ENCODE measurements at places on chromosomes 1 and 21.
A peak's percentile ranks its signal among the peaks of the same experiment; 100 is the strongest.

DNA sequence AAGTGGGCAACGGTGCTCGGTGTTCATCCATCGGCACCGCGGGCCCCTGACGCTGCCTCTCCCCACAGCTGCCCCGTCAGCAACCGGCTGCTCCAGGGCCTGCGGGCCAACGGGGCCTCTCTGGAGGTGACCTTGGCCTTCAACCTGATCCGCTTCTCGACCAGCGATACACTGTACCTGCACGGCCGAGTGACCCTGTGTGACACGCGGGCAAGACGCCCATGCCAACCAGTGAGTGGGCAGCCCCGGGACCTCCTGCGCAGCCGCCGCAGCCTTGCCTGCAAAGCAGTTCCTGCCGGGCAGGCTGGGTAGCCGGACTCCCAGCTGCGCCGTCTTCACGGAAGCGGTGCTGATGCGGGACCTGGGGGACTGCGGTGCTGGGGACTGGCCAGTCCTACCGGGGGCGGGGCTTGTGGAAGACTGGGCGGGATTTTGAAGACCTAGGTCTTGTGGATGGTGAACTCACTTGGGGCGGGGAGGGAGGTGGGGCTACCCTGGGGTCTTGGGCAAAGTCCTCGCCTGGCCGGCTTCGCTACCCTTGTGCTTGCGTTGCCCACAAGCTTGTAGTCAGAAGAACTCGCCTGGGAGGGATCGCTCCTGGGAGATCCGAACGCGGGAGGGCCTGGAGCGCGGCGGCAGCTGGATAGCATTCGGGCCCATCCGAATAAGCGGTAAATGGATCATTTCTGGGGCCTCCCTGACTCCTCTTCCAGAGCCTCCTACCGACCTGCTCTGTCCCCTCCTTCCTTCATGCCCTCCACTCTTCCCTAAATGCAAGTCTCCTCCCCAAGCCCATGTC is 8.8 kb upstream of the CEP85 start:
- DNase-seq = peak; percentile 14

- DNase-seq = peak; percentile 9
These were observed 19.9 kb downstream of the HUNK start for GRCh38 chr21:31892686-31893085.

DNA sequence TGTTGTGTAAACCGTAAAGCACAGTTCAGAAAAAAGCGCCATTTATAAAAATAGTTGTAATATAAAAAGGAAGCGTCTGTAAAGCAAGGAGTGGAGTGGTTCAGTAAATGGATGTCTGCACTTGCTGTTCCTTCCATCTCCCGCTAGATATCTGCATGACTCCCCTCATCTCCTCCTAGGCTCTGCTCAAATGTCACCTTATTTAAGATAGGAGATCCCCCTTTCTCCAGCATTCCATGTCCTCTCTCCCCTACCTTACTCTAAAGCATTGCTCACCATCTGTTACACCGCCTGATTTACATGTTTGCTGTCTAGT is 745 bp downstream of the MUL1 start:
- DNase-seq = no peak

GRCh38 chr1:234970731-234971476 is 157.7 kb downstream of the TOMM20 start:
- DNase-seq = peak; percentile 100

GRCh38 chr1:49293016-49293415 is 516.3 kb upstream of the BEND5 start:
- no peak for DNase-seq

GRCh38 chr1:2087766-2088165 is 37.6 kb downstream of the PRKCZ start:
- no peak for DNase-seq

DNA sequence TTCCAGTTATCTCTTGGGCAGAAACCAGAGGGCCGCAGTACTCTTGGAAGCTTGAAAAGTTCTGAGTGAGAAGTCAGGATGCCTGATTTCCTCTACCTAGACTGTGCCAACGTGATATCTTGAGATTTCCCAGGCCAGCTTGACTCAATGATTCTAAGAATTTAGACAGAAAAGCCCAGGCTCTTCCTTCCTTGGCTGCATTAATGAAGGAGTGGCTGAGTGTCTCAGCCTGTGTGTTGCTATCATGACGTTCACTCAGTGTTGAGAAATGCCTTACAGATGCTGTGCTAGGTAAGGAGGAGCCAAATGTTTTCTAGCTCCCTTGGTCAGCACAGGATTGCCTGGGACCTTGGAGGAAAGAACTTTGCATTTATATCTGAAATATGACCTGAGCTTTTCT is 454.1 kb upstream of the USP24 start:
- DNase-seq = peak; percentile 31

GRCh38 chr1:235784950-235785349 is 81.8 kb downstream of the LYST start:
- DNase-seq = no peak

GRCh38 chr1:168428063-168428731 is 115.6 kb downstream of the XCL2 start:
- peak; percentile 57 for DNase-seq

DNA sequence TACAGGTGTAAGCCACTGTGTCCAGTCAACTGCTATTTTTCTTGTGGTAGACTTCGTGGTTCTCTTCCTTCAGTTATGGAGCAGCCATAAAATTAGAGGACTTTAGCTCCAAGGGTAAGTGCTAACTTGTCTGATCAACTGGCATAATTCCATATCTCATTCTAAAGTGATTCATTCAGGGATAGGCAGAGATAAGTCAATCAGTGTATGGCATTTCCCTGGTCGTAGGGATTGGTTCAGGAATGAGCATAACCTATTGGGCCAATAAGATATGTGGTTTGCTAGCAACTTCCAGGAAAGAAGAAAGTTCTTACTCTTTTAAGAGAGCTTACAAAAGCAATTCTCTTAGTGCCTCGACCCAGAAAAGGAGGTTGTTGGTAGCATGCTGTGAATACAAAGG is 4.7 kb upstream of the ZSWIM5 start:
- no peak for DNase-seq

DNA sequence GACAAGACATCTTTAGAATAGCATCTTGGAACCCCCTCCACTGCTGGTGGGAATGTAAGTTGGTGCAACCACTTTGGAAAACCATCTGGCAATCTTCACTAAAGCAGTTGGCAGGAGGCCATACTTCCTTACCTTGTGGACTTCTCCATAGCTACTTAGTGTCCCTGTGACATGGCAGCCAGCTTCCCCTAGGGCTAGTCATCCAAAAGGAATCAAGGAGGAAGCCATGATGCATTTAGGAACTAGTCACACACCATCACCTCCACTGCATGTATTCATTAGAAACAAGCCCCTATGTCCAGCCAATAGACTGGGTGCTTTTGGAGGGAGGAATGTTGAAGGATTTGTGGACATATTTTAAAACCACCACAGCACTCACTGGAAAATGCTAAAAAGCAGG is 19.9 kb downstream of the MX2 start:
- no peak for DNase-seq

GRCh38 chr1:152084853-152085252 is 4.0 kb downstream of the TCHHL1 start:
- DNase-seq = no peak

- no peak for DNase-seq
These were observed 14.4 kb upstream of the IGSF21 start for GRCh38 chr1:18093193-18093592.
